T-helper 2 cell (primary cell): ENCODE measurements at places on chromosomes 3 and 15.

GRCh38 chr15:57376696-57377477 lies 582 bp downstream of the CGNL1 start:
- no peak for DNase-seq

- no peak for DNase-seq
These were observed 220.9 kb upstream of the SUCLG2 start for GRCh38 chr3:67875338-67875737.

DNA sequence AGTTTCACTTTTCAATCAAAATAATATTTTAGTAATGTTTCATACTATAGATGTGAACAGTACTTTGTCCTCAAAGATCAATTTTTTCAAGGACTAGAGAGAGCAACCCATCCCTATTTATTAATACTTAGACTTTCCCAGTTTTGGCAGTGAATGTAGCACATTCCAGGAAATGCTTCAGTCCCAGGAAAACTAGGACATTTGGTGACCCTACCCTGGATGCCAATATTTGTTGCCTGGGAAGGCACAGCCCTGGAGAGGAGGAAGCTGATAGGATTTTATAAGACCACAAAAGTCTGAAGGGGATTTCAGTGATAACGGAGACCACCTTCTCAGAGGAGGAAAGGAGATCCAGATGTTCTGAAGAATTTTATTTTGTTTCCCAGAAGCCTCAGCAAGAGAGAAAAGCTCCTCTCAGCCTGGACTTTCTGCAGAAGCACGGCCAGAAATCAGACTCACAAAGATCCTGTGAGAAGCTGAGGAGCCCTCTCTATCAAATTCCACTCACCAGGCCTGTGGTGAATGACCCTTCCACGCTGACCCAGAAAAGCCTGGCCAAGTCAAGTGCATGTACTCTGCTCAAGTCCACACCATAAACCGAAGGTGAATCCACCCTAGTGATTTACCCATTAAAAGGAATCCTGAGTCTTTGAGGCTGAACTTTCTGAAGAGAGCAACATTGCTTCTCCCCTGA lies 87.7 kb upstream of the ABHD17C start:
- DNase-seq = no peak

- DNase-seq = no peak
These were observed 12.6 kb downstream of the CEP152 start for GRCh38 chr15:48798319-48798718.

GRCh38 chr15:70524470-70524869 lies 238.9 kb downstream of the UACA start:
- DNase-seq = no peak
